ENCODE measurements at places on chromosomes 5 and 9. TPM values are rescaled to one million over a fixed set of nuclear protein-coding genes. Genes with fewer than 3 reads are reported as not detected.

SUSD1 gene
- 15.4 TPM for total RNA-seq

POU5F2 gene
- total RNA-seq, result 0.53 TPM

PCDHGA11 gene
- total RNA-seq, result 0.19 TPM

S1PR3 gene
- total RNA-seq, result 6.3 TPM

DNA sequence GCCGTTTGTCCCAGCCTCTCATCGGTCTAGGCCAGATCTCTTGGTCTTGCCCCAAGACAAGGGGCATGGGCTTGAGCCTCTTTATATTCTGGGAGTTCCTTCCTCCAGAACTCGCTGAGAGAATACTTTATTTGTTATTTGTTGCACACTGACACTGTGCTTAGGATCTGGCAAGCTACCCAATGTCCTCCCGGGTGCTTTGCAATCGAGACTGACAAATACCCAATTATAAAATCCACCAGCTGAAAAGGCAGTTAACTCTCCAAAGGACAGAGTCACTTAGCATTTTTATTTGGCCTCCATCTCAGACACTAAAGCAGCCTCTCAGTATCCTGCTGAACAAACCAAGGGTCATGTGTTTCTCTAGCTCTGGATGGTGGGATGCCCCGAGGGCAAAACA lies 500.2 kb upstream of the DAP start:
- DNase-seq, result no peak

- DNase-seq, result no peak
These were observed 151.2 kb downstream of the SNCAIP start for GRCh38 chr5:122463221-122463620.

GRCh38 chr5:37568018-37568753 lies 189.1 kb downstream of the WDR70 start:
- no peak for DNase-seq

DNA sequence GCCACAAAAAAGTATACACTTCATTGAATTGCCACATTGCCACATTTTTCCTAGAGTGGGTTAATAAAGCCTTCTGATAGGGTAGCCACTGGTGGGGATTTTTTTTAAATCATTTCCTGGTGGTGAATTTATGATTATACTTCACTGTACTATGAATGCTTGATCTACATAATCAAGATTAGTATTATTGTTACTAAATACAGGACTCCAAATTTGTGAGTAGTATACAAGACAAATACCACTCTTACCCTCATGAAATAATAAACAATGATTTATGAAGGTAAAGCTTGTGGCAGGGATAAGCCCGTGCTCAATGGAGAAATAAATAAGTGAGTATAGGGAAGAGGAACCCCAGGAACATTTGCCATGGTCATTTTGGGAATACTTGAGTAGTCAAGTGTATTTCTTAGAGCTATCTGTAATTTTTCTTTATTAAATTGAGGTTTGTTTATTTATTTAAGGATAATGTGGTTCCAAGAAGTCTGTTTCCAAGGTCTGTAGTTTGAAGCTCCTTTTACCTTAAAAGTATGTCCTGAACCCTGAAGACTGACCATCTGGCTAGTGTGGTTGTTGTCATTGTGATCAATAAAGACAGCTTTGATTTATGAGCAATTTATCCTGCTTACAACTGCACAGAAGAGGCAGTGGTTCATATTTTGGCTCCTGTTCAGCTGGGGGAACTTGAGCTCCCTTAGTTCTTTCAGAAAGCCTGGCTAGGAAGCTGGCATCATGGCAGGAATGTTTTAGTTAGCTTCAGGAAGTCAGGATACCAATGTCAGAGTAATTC lies 118.6 kb downstream of the ZSWIM6 start:
- DNase-seq, result peak; percentile 86

DNA sequence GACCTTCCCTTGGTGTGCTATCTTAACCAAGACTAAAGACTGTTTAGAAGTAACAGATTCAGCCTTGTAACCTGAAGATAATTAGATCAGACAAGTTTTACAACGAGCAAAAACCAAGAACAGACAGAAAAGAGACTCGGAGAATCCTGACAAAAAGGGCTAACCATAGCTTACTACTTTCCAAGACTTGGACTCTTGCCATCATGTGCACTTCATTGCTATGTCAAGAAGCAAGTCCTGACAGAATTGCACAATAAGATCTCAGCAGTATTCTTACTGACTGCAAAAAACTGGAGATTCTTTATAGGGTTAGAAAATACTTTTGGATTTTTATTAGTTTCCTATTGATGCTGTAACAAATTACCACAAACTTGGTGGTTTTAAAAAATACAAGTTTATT lies 1539.0 kb upstream of the NUDT12 start:
- DNase-seq, result no peak

DNA sequence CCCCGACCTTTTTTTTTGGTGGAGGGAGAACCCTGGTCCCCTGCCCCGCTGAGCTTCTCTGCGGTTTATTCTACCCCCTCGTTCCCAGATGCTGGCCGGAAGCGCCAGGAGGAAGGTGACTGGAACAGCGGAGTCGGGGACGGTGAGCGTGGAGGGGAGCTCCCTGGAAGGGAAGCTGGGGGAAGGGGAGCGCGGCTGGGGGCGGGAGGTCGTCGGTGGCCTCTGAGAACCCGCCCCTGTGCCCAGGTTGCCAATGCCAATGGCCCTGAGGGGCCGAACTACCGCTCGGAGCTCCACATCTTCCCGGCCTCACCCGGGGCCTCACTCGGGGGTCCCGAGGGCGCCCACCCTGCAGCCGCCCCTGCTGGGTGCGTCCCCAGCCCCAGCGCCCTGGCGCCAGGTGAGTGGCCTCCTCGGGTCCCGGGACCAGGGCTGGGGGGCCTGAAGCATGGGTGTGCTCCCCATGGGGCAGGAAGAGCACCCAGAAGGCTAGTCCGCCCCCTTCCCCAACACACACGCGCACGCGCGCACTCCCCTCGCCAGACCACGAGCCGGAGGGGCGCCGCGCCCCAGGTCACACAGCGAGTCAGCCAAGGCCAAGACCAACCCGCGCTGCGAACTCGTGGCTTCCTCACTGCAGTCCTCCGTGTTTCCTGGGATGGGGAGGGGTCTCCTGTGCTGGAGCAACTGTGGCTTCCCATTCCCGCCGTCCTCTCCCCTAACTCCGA lies 10.6 kb downstream of the MYOZ3 start:
- no peak for DNase-seq

DNA sequence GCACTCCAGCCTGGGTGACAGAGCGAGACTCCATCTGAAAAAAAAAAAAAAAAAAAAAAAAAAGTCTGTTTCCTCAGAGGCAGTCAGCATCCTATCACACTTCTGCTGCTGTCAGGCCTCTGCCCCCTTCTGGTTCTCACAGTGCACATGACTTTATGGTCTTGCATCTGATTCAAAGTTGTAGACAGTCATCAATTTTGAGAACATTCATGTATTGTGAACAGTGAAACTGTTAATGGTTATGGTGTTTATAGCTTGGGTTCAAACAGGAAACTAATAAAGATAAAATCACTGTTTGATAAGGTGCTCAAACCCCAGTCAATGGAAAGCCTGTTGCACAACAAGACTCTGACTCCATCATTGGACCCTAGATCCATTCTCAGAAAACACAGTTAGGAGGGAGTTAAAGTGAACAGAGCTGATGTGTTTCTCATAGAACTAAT lies 61.4 kb downstream of the FOXD1 start:
- no peak for DNase-seq

- no peak for DNase-seq
These were observed 165.5 kb downstream of the C9orf50 start for GRCh38 chr9:129455151-129455995.

GRCh38 chr9:72658703-72659102 lies 137.3 kb downstream of the TMC1 start:
- DNase-seq, result no peak

GRCh38 chr5:169013208-169013728 lies 287.7 kb downstream of the SLIT3 start:
- no peak for DNase-seq

- DNase-seq, result no peak
These were observed 1.9 kb downstream of the HOMER1 start for GRCh38 chr5:79512049-79512448.

Data from A172 (cell line).